Mammary microvascular endothelial cell (primary cell): ENCODE measurements at places on chromosomes 5 and 9. TPM values are rescaled to one million over a fixed set of nuclear protein-coding genes. Genes with fewer than 3 reads are reported as not detected.

Gene BSPRY
- not detected in 2 replicates for total RNA-seq

Gene ANKHD1
- 25.6 and 26.8 TPM in 2 replicates for total RNA-seq

Gene PLEKHG4B
- 0.05 and 0.07 TPM in 2 replicates for total RNA-seq

Gene KCNN2
- total RNA-seq = 1.6 and 2.1 TPM in 2 replicates

Gene PCDHA3
- 0.20 TPM in 1 of 2 replicates, not detected in the other for total RNA-seq

Gene SOX30
- total RNA-seq = 0.05 TPM in 1 of 2 replicates, not detected in the other

Gene TRPM6
- total RNA-seq = 0.27 and 0.49 TPM in 2 replicates

Gene GPR150
- 1.5 and 1.9 TPM in 2 replicates for total RNA-seq

Gene PCDHAC2
- 0.64 and 0.73 TPM in 2 replicates for total RNA-seq

Gene GABRA1
- total RNA-seq = not detected in 2 replicates

Gene RIMOC1
- total RNA-seq = 15.1 and 15.2 TPM in 2 replicates

Gene SEMA5A
- 0.05 and 0.13 TPM in 2 replicates for total RNA-seq

Gene ESM1
- 432 and 463 TPM in 2 replicates for total RNA-seq

Gene C9orf153
- not detected in 2 replicates for total RNA-seq

Gene FLT4
- total RNA-seq = 49.0 and 51.0 TPM in 2 replicates

Gene CARTPT
- total RNA-seq = not detected in 2 replicates

Gene UGT3A2
- total RNA-seq = not detected in 2 replicates

Gene CNTNAP3
- 3.3 and 7.3 TPM in 2 replicates for total RNA-seq

Gene NEUROG1
- not detected in 2 replicates for total RNA-seq

Gene GLDC
- 2.1 and 2.7 TPM in 2 replicates for total RNA-seq

Gene PIP5KL1
- 0.34 and 1.3 TPM in 2 replicates for total RNA-seq

Gene TRIO
- total RNA-seq = 131 and 132 TPM in 2 replicates

Gene IFNA21
- total RNA-seq = not detected in 2 replicates

Gene TSLP
- 0.13 TPM in 1 of 2 replicates, not detected in the other for total RNA-seq

Gene PTGES
- 0.30 TPM in 1 of 2 replicates, not detected in the other for total RNA-seq

Gene HEMGN
- not detected in 2 replicates for total RNA-seq

Gene KLHL9
- total RNA-seq = 25.3 and 26.6 TPM in 2 replicates

Gene SPINK6
- total RNA-seq = not detected in 2 replicates

Gene MARCHF3
- total RNA-seq = 24.3 and 29.4 TPM in 2 replicates

Gene PCDHA12
- not detected in 2 replicates for total RNA-seq

Gene ADGRV1
- total RNA-seq = not detected in 2 replicates

Gene ARL14EPL
- total RNA-seq = 0.07 and 0.15 TPM in 2 replicates

Gene SLC6A18
- total RNA-seq = not detected in 2 replicates

Gene IL13
- not detected in 2 replicates for total RNA-seq

Gene MEIKIN
- total RNA-seq = not detected in 2 replicates

Gene PCDHA1
- total RNA-seq = not detected in 2 replicates

Gene PCDHGB5
- total RNA-seq = 7.9 and 8.3 TPM in 2 replicates

Gene PCA3
- total RNA-seq = 0.13 and 0.34 TPM in 2 replicates

Gene PCDHA9
- total RNA-seq = 0.13 TPM in 1 of 2 replicates, not detected in the other

Gene HAND1
- not detected in 2 replicates for total RNA-seq

Gene GZMA
- not detected in 2 replicates for total RNA-seq

Gene HCN1
- total RNA-seq = not detected in 2 replicates

Gene NUTM2G
- not detected in 2 replicates for total RNA-seq
